ENCODE measurements at places on chromosomes 12 and 14.
A peak's percentile ranks its signal among the peaks of the same experiment; 100 is the strongest.

- DNase-seq = peak; percentile 10
These were observed at the start of gene NFATC4 for GRCh38 chr14:24367514-24368211. TSS of gene NFATC4 (plus strand) at chr14:24368184. CDS start at chr14:24368341, 157 bp downstream.

DNA sequence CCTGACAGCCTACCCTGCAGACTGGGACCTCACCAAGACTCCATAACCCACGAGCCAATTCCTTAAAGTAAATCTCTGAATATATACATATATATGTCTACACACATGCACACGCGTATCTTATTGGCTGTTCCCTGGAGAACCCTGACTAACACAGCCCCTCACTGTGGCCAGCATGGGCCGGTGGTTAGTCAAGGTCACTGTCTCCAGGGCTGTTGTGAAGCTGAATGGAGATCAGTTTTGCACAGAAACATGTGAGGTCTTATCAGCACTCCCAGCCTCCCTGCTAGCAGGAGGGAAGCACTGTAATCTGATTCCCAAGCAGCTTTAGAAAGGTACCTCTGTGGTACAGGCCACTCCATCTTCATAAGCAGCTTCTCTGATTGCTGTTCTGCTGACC lies 46.6 kb upstream of the PLEKHG6 start:
- no peak for DNase-seq

GRCh38 chr14:100547633-100548294 lies 39.5 kb downstream of the BEGAIN start:
- DNase-seq = peak; percentile 90

GRCh38 chr14:78327426-78328221 lies 157.5 kb downstream of the NRXN3 start:
- no peak for DNase-seq

- no peak for DNase-seq
These were observed 1.5 kb downstream of the TMEM132C start for GRCh38 chr12:128268379-128268995.

GRCh38 chr12:89392391-89392790 lies 40.1 kb upstream of the DUSP6 start:
- DNase-seq = no peak

- no peak for DNase-seq
These were observed 4.1 kb upstream of the PRPF40B start for GRCh38 chr12:49619286-49619685.

DNA sequence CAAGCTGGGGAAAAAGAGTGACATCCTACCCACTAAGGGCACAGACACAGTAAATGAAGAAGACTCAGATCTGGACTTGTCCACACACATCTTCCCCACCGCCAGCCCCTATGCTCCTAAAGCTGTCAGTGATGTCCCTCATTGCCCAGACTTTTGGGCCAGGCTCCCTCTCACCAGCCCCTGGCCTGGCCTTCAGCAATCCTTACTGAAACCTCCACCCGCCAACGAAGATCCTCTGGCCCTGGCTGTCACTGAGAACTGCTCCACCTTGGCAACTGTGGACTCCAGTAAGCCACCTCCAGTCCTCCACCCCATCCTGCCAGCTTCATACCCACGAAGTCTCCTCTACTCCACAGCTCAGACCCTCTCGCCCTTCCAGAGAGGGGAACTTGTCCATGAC lies 23.3 kb downstream of the FIGNL2 start:
- no peak for DNase-seq

DNA sequence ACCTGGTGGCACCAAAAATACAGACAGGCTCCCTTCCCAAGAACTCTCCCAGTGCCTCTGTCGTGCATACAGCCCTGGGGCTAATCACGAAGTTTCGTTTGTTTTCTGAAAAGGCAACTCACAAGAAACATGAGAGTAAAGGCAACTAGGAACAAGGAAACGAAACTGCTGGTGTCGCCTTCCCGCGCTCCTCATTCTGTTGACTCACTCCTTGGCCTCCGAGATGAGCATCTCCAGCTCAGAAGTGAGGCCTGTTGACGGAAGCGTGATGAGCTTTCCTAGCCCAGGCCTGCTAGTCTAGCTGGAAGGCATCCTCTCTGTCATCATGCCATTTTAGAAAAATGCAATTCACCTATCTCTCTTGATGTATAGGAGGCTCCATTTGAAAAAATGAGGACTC lies 50.5 kb downstream of the TTC9 start:
- DNase-seq = no peak

- DNase-seq = no peak
These were observed 254.7 kb upstream of the TBX3 start for GRCh38 chr12:114938487-114939210.

- no peak for DNase-seq
These were observed 550 bp downstream of the TEAD4 start for GRCh38 chr12:2959505-2960389.

- no peak for DNase-seq
These were observed 114.6 kb upstream of the MAP1LC3B2 start for GRCh38 chr12:116444590-116444943.

GRCh38 chr14:93262446-93262845 lies 55.4 kb downstream of the UBR7 start:
- no peak for DNase-seq

- no peak for DNase-seq
These were observed 4.9 kb upstream of the GPR132 start for GRCh38 chr14:105069871-105070759.

DNA sequence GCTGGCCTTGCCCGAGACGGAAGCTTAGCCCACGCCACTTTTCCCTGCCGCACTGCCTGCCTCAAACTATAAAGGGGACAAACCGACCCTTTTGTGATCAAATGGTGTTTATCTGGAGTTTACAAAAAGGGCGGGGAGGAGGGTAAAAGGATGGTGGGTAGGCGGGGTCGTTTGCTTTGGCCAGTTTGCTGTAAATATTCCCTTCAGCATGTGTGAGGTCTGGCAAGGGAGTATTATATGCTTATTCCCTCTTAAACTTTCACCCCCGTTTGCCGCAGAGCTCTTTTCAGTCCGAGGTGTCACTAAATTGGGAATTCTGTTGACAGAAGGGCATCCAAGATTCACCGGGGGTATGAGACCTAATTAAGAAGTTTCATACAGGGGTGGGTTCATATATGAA lies 3.8 kb upstream of the TBX3 start:
- no peak for DNase-seq

- no peak for DNase-seq
These were observed 317.6 kb downstream of the DPF3 start for GRCh38 chr14:72576258-72576657.
